Stimulated activated CD4-positive, alpha-beta T cell treated with anti-CD3 and anti-CD28 coated beads, Interleukin-4, amount 100 ng/mL, for 4 hours (primary cell): ENCODE measurements at places on chromosomes 2 and 18.
A peak's percentile ranks its signal among the peaks of the same experiment; 100 is the strongest.

DNA sequence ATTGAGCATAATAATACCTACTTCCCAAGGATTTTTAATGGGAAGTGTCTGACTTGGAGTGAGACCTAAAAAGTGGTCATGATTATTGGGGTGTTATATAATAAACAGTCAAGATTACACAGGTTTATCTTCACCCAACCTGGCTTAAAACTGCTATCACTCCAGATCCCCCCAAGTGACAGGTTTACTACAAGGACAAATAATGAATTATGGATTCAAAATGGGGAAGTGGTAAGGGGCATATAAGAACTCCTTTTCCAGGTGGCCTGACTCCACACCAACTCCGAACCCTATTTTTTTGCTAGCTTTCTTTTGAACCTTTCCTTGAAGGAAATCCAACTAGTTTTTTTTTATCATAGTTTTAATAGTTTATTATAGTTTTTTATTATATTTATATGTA lies 663.0 kb upstream of the FANCL start:
- no peak for DNase-seq

DNA sequence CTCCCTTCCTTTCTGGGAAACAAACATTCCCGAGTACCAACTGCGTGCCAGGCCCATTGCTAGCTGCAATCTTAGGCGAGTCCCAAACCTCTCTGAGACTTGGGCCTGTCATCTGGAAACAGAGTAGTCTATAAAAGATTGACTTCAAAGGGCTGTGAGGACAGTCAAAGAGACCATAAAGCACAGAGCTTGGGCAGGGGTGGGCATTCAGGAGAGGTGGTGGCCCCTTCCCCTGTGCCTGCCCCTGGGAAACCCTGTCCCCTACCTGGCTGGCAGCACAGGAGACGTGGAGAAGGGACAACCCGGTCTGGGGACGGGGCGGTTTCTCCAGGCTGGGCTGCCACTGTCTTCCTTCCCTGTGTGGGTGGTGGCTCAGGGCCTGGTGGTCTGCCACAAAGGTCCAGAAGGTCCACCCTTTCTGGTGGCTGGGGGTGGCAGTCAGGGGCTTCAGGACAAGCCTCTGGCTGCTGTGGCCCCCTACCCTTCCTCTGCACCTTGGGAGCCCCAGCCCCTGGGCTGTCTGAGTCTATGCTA lies 33.9 kb upstream of the FOSL2 start:
- DNase-seq: no peak

DNA sequence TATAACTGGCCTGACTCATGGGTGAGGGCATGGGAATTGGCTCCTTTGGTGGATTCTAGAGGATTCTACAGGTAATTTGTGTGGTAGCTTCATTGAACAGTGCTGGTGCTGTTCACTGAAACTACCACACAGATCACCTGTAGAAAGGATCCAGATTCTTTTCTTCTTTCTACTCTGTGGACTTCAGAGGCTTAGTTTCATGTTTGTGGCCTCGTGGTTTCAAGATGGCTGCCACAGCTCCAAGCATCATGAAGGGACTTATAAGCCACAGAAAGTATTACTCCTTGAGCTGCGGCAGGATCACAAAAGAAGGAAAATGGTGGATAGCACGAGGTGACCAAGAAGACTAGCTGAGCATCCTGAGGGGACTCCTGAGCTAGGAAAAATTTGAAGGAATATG lies 88.9 kb downstream of the ADCYAP1 start:
- DNase-seq: no peak

- DNase-seq: no peak
Observed at GRCh38 chr2:118800736-118801135, 46.7 kb downstream of the EN1 start.

DNA sequence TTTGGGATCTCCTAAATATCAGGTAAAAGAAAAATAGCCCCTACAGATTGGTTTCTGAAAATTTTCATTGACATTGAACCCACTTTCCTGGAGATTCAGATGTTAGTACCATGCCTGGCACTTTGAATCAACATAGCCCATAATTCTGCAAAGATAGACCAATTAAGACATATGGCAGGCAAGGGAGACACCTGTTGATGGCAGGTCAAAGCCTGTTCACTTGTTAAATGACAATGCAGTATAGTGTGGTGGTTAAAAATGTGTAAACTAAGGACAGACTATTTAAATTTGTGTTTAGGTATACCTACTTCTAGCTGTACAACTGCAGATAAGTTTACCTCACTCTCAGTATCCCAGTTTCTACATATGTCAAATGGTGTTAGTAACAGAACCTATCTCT lies 178.1 kb upstream of the MMADHC start:
- DNase-seq: no peak

- DNase-seq: no peak
Observed at GRCh38 chr18:68984342-68984741, 186.5 kb downstream of the CCDC102B start.

DNA sequence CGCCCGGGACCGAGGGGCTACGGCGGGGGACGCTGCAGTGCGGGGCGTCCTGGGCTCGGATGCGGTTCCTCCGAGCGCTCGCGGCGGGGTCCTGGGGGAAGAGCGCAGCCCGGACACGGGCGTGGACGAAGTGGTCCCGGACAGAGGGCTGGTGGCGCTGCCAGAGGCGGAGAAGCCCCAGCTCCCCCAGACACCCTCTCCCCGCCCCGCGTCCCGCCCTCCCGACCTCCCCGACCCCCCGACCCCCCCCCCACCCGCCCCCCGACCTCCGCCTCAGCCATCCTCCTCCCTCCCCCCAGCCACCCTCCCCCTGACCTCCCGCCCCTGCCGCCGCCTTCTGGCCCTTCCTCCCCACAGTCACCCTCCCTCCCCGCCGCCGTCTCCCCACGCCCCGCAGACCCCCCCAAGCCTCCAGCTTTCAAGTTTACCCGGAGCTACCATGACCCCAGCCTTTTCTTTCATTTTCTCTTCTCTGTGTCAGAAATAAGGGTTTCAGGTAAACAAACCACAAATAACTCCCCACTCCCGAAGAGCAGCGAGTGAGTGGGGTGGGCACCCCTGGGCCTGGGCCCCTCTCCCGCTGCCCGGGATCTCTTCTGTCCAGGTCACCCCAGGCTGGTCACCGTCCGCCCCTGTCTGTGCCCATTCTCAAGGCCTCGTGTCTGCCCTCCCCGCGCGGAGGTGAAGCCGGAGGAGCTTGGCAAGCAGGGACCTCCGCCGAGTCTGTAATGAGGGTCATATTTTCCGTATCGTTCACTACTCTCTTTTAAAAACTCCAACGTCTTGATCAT lies 5.1 kb downstream of the NFATC1 start:
- peak; percentile 67 for DNase-seq

DNA sequence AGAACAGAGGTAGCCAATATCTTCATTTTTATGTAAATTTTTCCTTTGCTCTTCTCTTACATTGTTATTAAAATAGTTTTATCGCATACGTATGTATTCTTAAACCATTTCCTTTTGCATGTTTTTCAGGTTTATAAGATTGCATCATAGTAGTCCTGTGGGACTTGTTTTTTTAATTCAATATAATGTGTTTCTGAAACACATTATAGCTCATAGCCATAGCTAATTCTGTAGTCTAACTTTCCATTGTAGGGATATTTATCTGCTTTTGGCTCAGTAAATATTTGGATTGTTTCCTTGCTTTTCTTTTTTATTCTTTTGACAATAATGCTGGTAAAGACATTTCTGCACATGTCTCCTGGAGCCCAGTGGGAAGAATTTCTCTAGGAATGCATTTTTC lies 484.3 kb downstream of the PTPRM start:
- DNase-seq: no peak

DNA sequence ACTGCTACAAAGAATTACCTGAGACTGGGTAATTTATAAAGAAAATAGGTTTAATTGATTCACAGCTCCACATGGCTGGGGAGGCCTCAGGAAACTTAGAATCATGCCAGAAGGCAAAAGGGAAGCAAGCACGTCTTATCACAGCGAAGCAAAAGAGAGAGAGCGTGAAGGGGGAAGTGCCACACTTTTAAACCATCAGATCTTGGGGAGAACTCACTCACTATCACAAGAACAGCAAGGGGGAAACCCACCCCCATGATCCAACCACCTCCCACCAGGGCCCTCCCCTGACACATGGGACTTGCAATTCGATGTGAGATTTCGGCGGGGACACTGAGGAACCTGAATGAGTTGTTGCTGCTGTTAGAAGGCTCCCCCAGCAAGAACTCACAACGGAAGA lies 220.2 kb upstream of the PIEZO2 start:
- DNase-seq: no peak

DNA sequence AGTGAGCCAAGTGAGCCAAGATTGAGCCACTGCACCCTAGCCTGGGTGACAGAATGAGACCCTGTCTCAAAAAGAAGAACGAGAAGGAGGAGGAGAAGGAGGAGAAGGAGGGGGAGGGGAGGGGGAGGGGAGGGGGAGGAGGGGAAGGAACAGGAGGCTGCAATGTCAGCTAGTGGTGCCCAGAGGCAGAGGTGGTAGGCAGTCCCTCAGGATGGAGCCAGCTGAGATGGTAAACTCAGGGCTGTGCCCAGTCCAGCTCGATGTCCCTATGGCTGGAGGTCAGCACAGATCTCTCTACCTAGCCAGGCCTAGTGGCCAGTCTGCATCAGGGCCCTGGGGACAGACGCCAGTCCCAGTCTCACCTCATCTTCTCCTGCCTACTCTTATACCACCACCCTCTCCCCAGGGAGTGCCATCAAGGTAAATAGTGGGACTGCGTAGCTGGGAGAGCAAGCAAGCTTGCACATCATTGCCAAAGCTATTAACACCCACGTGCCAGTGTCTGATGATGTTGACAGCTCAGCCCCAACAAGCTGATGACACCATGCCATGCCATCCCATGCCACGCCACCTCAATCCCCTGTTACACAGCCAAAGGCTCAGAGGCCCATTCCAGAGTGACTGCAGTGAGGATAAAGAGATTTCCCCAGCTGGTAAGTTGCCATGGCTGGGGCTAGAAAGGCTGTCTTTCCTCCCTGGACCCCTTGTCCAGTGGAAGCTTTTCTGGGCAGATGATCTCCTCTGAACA lies 7.6 kb upstream of the PLB1 start:
- DNase-seq: no peak

GRCh38 chr2:163246135-163246534 lies 407.6 kb upstream of the KCNH7 start:
- no peak for DNase-seq
